ENCODE measurements at places on chromosomes 2 and 18.

DNA sequence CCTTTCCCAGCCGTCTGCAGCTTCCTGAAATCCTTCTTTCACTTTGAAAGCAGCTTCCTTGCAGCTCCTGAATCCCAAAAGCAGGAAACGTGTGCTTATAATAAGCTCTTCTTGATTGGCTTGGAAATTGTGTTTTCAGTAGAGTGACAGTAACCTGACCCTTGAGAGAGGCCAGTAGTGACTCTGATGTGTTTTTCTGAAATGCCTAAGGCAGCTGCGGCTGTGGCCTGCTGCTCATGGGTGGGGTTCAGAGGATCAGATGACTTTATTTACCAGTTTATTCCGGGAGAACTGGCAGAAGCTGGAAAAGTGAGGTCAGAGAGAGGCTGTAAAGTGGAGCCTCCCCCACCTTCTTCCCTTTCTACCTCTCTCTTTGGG, 31.9 kb upstream of the RPIA start:
- peak; percentile 41 for DNase-seq

DNA sequence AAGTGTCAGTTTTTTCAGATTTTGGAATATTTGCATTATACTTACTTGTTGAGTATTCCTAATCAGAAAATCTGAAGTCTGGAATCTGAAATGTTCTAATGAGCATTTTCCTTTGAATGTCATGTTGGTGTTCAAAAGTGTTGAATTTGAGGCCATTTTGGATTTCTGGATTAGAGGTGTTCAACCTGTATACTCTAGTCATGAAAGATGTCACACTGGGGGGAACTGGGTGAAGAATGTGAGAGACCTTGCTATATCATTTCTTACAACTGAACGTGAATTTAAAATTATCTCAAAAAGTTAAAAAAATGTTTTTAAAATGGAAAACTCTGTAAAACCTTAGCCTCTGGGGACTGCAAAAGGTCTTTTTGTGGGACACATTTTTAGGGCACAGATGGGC, 384.5 kb downstream of the NBAS start:
- DNase-seq = no peak

- DNase-seq = no peak
Measured at GRCh38 chr2:68487773-68488355, 20.5 kb downstream of the APLF start.

GRCh38 chr18:6595666-6596065, 133.8 kb upstream of the ARHGAP28 start:
- no peak for DNase-seq

- DNase-seq = no peak
Measured at GRCh38 chr18:43866696-43867095, 589.4 kb upstream of the SYT4 start.

DNA sequence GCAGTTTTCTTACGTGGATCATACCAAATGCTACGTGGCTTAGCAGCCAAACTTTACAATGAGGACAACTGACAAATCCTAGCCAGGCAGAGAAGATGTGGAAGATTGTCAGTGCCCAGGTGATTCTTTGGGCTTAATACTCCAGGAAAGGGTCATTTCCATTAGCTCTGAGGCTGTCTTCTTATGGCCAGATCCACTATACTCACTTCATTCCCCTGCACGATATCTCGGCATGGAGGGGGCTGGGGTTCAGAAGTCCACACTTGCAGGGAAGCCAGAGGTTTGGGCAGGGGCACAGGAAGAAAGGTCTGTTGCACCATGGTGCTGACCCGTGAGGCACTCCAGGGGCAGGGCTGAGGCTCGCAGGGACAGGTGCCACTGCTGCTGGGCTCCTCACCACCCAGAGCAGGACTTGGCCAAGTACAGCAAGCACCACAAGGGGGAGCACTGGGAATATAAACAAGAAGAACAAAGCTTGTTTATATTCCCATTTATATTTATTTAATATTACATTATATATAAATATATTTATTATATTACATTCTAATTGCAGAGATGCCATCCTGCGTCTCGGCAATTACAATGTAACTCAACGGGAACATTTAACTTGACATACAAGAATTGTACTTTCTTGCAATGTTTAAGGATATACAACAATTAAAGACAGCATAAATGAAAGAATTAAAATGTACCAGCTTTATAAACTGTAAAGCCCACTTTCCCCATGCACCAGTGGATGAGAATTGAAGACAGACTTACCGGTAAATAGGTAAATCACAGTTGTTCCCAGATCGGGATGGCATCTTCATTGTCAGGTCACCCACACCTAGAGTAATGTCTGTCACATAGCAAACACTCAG, 27.2 kb downstream of the CLUL1 start:
- peak; percentile 28 for DNase-seq

- DNase-seq = no peak
Measured at GRCh38 chr2:131077182-131077846, 15.9 kb downstream of the FAM168B start.

- peak; percentile 61 for DNase-seq
Measured at GRCh38 chr2:68368654-68369336, 3.7 kb downstream of the PLEK start.

GRCh38 chr2:85697716-85698115, 3.6 kb downstream of the GNLY start:
- DNase-seq = no peak

DNA sequence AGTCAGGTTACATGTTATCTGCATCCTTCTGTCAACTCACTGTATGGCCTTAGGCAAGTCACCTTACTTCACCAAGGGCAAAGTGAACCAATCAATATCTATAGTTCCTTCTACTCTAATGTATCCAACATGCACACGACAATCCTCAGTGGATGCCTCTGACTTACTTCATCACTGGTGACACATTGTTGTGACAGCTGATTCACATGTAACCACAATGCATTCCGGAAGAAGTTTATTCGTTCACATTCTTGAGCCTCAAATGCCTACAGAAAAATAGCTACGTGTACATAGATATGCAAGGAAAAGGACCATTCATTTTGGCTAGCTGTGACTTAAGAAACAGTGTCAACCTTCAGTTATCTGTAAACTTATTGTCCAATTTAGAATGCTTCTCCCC, 26.3 kb upstream of the EPG5 start:
- DNase-seq = peak; percentile 33

DNA sequence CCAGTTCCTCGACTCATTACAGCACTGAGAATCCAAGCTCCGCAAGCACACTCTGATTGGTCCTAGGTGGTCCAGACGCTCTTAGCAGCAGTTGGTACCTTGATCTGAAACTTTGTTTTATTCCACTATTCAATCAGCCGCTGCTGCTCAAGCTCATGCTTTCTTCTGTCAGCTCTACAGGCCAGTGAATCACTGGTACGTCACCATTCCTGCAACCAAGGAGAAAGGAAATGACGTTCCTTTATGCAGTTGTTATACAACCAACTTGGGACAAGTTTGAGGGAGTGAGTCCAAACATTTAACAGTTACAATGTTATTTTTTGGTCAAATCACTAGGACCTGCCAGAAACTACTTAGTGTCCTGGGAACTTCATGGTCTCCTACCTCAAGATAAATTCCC, 398.8 kb upstream of the TMEFF2 start:
- DNase-seq = no peak

DNA sequence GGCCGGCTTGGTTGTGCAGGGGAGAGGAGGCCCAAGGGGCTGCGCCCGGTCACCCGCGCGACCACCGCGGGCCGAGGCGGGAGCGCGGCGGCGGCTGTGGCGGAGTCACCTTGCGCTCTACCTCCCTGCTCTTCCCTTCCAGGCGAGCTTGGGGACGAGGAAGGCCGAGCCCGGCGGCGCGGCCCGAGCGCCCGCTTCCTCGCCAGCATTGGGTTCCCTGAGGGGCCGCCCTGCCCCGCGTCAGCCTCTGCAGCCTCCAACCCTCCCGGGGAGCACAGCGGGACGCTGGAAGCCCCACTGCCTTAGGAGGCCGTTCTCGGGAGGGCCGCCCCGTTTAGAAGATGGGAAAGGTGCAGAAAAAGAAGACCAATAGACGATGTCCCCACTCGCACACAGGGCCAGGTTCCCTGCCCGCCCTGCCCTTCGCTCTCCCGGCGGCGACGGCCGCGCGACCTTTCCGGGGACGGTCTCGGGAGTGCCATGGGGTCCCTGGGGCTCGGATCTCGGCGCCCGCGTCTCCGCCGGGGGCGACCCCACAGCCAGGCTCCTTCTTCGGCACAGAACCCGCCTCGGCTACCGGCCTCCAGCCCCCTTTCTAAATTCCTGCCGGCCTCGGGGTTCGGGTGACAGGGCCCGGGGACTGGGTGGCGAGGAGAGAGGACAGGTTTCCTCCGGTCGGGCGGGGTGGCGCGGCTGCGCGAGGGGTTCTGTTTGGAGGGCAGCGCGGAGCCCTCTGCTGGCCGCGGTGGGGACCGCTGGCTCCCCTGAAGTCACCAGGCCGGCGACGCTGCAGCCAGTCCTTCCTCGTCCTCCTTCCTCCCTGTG, 85.5 kb downstream of the HS6ST1 start:
- DNase-seq = peak; percentile 69

- no peak for DNase-seq
Measured at GRCh38 chr2:22450831-22451230, 934.1 kb upstream of the KLHL29 start.

GRCh38 chr2:8002765-8003393, 679.0 kb upstream of the ID2 start:
- no peak for DNase-seq

DNA sequence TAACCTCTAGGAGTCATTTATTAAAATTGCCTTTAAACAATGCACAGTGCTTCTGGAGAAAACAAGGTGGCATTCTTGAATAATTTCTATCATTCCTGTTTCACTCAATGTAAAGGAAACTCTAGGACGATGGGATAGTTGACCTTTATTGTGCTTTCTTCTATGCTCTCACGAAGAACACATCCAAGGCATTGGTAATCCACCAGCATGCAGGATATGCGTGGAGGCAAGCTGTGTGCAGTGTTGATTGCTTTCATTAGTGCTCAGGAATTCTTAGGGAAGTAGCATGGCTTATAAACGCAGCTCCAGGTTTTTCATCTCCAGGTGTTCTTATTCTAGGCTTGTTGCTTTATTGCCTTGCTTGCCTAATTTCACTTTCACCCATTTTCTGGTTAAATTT, 58.4 kb upstream of the CAVIN2 start:
- DNase-seq = no peak

GRCh38 chr2:15624903-15625302, 33.2 kb downstream of the DDX1 start:
- DNase-seq = no peak

DNA sequence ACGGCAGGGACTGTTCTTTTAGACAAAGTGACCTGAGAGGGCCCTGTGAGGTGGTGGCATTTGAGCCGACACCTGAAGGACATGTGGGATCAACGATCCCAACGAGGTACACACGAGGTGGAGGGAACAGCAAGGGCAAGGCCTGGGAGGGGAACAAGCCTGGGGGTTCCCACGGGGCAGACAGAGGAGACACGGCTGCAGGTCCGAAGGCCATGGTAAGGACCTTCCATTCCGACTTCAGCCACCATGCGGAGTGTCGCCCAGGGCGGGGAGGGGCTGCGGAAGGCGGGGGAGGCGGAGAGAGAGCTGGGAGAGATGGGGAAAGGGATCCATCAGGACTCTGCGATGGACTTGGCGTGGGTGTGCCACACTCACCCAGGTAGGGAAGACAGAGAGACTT, 151.8 kb downstream of the HDAC4 start:
- no peak for DNase-seq

- no peak for DNase-seq
Measured at GRCh38 chr2:162245781-162246180, 2.5 kb upstream of the FAP start.

- DNase-seq = no peak
Measured at GRCh38 chr2:28893488-28893887, 979 bp upstream of the WDR43 start.

DNA sequence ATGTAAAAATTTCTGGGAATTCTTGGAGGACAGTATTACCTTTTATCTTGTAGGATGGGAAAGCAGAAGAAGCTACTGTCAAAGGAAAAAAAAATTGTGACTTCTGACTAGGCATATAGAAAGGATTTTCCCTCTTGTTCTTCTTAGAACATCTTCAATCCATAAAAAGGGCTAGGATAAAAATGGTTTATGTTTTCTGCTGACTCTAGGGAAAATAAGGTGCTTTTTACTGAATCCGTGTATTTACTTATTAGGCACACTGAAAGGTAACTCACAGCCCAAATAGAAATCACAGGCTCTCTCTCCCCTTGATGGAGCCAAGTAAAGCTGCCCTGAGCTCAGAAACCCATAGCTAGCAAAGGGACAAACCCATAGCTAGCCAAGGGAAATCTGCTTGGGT, 74.6 kb downstream of the EPAS1 start:
- DNase-seq = no peak

GRCh38 chr2:64672708-64673107, 19.0 kb upstream of the SERTAD2 start:
- DNase-seq = no peak

- DNase-seq = no peak
Measured at GRCh38 chr2:149259136-149259535, 71.3 kb upstream of the LYPD6 start.

- DNase-seq = no peak
Measured at GRCh38 chr2:47595115-47595514, 187.8 kb upstream of the MSH6 start.

DNA sequence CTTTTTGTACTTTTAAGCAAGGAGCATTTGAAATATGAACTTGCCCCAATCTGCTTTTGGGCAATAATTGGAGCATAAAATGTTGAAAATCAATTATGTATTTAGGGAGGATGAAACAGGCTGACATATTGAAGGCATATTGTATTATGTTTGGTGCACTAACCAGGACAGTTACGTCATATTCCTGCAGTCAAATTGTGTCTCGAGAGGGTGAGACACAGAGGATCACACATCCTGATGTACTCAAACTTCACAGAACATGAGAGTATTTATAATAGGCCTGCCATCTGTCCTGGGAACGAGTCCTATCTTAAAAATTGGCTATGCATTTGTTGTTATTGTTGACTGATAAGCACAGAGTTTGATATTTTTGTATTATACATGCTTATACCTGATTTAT, 44.7 kb downstream of the TANC1 start:
- DNase-seq = no peak

GRCh38 chr2:3176071-3176868, 201.3 kb downstream of the EIPR1 start:
- DNase-seq = no peak

- DNase-seq = peak; percentile 9
Measured at GRCh38 chr2:75053484-75054112, 95.2 kb downstream of the POLE4 start.

Measured in Caki2 (cell line).